AG08395 (cell line): ENCODE measurements at places on chromosomes 5 and 9.

GRCh38 chr9:127293328-127293727 is 28.8 kb downstream of the GARNL3 start:
- DNase-seq: no peak

GRCh38 chr9:70829591-70830265 is 291.7 kb downstream of the TRPM3 start:
- DNase-seq: no peak

DNA sequence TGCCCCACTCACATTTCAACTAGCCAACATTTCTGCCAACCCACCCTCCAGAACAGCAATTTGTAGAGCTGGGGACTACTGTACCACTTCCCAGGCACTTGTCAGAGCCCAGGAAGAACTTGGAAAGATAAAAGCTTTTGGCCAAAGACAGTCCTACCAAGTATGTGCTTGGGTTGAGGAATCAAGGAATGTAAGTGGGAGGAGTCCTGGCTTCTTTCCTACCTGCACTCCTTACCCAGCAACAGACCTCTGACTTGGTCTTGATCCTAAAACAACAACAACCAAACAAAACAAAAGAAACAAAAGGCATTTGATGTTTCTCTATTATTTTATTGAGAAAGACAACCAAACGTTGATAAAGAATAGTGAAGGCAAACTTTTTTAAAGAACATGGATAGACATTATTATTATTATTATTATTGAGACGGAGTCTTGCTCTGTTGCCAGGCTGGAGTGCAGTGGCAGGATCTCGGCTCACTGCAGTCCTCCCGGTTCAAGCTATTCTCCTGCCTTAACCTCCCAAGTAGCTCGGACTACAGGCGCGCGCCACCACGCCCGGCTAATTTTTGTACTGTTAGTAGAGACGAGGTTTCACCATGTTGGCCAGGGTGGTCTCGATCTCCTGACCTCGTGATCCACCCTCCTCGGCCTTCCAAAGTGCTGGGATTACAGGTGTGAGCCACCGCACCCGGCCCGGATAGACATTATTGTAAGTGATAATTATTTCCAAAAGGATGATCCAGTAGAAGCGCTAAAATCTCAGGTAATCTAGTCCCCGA is 33.5 kb downstream of the ANXA2R start:
- DNase-seq: peak; percentile 33

GRCh38 chr5:119743927-119744326 is 114.6 kb downstream of the FAM170A start:
- peak; percentile 6 for DNase-seq

- DNase-seq: peak; percentile 48
Observed at GRCh38 chr5:6832994-6833393, 119.8 kb downstream of the TENT4A start.

DNA sequence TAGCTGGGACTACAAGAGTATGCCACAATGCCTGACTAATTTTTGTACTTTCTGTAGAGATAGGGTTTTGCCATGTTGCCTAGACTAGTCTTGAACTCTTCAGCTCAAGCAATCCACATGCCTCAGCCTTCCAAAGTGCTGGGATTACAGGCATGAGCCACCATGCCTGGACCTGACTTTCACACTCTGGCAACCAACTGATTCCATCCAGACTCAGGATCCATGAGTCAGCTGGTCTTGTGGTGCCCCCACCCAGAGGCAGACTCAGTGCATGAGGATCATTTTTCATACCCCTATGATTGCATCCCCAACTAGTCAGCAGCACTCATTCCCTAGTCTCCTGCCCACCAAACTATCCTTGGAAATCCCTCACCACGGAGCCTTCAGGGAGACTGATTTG is 375.9 kb downstream of the ANXA1 start:
- DNase-seq: no peak

DNA sequence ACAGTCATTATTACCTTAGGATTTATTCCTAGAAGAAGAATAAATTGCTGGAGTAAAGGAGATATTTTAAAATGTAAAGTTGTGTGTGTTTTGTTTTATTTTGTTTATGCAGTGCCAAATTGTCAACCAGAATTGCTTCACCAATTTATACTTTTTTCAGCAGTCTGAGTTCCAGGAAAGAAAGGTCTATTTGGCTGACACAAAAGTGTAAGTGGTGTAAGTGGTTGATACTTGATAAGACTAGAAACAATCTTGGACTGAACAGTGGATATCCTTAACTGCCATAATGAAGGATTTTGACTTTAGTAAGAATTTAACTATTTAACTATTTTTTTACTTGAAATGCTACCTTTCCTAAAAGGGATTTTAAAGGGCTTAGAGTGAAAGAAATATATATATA is 37.7 kb downstream of the TYRP1 start:
- DNase-seq: no peak

- DNase-seq: no peak
Observed at GRCh38 chr5:133698646-133699526, 86.5 kb upstream of the FSTL4 start.

GRCh38 chr5:80069918-80070318 is 34.8 kb downstream of the THBS4 start:
- DNase-seq: no peak

- DNase-seq: no peak
Observed at GRCh38 chr9:89006267-89006666, 15.0 kb downstream of the S1PR3 start.

GRCh38 chr5:110255194-110255593 is 471.3 kb downstream of the TMEM232 start:
- no peak for DNase-seq

DNA sequence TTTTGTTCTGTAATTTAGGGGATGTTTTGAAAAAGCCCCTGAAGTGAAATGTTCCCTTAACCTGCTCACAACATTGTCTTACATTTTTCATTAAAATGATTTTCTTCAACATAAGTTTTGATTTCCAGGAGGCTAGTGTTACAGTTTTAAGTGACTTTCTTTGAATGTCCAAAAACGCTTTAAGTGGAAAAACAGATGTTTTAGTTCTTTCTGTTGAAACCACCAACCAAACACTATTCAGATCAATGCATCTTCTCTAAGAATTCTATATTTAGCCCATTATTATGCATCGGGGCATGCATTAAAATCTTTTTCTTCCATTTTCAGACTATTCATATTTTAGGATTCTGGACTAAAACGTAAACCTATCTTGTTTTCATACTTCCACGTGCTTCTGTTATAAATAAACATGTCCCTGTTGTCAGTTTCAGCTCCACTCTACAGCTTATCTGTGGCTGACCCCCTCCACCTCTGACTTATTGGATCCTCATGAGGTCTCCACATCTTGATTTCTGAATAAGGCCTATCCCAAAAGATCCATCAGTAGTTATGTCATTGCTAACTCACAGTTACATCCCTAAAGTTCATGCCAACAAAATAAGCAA is 882.3 kb upstream of the SEMA6A start:
- DNase-seq: no peak

DNA sequence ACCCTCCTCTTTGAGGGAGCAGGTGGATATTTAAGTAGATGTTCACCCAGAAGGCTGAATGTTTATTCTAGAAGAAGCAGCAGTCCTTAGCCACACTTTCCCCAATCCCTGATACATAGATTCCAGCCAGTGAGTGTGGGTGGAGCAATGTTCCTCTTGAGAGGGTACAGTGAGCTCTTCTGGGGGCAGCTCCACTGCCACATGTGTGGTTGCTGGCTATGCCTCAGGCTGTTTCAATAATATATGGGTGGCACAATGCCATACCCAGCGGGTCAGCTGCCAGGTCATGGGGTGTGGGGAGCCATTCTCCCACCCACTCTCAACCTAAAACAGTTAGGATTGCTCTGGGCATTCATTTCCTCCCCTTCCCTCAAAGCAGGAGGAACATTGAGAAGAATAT is 61.6 kb upstream of the DAB2 start:
- no peak for DNase-seq

GRCh38 chr5:132759114-132760048 is 12.2 kb downstream of the CCNI2 start:
- no peak for DNase-seq

DNA sequence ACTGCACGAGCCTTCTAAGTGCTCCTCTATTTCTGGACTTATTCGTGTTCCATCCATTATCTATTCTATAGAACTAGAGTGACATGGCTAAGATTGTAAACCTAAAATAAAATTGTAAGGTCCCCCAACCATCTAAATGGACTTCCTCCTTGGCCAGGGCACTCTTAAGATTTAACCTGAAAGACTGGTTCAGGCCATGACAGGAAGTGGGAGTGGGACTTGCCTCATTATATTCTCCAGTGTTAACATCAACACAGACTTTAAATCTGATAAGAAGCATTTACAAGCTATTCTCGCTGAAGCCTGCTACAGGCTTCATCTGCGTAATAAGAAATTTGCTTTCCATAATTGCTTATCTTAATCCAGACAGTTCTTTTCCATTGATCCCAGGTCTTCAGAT is 117.0 kb downstream of the SSBP2 start:
- DNase-seq: no peak

DNA sequence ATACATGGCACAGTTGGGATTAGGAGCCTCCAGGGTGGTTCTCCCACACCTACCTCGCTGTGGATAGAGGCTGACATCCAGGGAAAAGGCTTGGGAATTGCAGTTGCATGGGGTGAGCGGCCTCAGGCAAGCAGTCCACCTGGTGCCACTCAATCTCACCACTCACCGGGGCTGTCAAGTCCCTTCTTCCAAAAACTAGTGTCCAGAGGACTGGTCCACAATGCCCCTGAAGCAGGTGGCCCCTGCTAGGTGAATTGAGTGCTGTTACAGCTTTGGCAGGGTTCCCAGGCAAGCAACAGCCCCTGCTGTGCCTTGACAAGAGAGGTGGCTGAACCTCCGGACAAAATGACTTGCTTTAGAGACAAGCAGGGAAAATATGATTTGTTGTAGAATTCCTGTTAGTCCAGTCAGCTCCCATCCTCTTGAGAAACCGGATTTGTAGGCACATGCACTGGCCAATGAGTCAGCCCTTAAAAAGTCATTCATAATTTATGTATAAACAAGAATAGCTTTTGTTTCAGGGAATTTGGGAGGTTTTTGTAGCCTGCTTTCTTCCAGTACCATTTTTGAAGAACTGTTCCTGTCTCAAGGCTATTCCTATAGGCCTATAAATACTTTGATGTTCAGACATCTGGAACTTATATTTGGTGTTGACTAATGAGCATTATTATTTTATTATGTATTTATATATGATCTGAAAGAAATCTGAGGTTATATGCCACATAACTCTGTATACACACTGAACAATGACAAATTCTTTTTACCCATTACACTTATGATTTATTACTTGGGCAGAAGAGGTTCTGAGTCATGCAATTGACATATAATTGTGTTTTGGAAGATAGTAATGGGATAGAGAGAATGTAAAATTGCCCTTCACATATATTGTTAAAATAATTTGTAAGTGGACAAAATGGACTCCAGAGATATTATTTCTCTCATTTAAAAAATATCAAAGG is 411.1 kb downstream of the ACTL7B start:
- DNase-seq: peak; percentile 80

DNA sequence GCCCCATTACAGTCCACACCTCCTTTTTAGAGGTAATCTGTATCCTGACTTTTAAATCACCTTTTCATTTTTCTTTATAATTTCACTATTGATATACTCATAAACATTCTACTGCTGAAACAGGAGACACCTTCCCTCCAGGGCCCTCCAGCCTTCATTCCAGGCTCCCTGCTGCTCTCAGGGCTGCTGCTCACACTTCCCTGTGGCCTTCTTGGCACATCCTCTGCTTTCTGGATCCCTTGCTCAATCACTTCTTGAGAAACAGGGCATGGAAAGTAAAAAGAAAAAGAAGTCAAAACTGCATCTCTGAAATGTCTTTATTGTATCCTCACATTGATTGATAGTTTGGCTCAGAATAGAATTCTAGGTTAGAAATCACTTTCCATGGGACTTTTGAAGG is 19.3 kb upstream of the WNT8A start:
- DNase-seq: no peak

GRCh38 chr5:80094236-80094738 is 59.1 kb downstream of the THBS4 start:
- no peak for DNase-seq

- no peak for DNase-seq
Observed at GRCh38 chr5:14977058-14977685, 105.6 kb upstream of the ANKH start.

DNA sequence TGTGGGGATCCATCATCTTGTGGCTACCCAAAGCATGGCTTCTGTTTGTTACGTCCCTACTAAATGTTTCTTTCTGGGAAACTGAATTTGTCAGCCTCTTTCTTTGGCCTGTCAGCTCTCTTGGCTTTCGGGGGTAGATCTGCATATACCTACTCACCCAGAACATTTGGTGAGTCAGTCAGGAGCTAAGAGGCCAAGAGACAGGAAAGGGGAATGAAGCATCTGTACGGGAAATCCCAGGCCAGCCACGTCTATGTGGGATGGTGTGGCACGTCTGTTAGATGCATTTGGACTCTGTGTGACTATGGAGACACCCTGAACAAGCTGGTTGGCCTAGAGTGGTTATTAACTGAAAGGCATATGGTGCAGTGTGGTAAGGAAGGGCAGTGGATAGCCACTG is 58.1 kb downstream of the CDO1 start:
- DNase-seq: no peak

DNA sequence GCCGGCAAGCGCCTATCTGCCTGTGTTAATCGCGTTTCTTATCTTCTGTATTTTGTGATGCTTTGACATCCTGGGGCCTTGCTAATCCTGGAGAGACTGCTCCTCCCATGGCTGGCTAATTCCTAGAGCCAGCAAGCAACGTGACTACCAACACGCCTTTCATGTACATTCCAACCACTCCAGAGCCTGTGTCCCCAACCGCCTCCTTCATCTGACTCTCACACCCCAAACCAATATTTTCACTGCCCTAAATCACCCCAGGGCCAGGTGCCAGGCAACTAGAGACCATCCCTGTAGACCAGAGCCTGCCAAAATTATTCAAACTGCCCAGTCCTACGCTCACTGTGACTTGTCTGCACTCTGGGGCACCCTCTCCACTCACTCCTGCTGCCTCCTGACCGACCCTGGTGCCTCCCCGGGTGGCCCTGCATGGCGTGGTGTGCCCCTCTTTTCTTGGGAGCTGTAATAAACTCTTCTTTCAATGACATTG is 50.5 kb upstream of the COL5A1 start:
- DNase-seq: peak; percentile 61

GRCh38 chr5:113256671-113257452 is 177.9 kb downstream of the TSSK1B start:
- no peak for DNase-seq

- DNase-seq: no peak
Observed at GRCh38 chr5:150862070-150862469, 15.7 kb downstream of the IRGM start.

DNA sequence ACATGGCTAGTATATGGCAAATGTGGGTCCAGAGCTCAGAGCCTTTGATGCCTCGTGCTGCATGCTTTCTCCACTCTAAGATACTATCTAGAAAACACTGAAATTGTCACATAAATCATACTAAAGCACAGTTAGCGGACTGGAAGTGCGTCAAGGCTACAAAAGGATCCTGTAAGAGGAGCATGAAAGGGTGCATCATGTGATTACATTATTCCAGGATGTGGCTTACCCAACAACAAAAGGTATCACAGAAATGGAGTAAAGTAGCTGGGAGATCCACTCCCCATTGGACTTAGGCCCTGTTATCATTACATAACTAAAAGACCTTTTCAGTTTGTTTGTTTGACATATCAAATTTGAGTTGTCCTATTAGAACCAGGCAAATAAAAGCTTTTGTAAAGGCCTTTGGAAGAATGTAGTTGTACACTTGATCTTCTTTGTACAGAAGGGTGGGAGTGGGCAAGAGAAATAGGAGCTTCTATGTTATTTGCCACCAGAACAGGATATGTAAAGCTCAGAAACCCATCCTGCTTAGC is 6.9 kb downstream of the SLC31A1 start:
- no peak for DNase-seq

- DNase-seq: no peak
Observed at GRCh38 chr5:180974612-180975315, 13.9 kb upstream of the BTNL3 start.
